ENCODE measurements at places on chromosomes 6 and 20.

GRCh38 chr20:19913927-19914614, 103.1 kb upstream of the NAA20 start:
- no peak for DNase-seq

DNA sequence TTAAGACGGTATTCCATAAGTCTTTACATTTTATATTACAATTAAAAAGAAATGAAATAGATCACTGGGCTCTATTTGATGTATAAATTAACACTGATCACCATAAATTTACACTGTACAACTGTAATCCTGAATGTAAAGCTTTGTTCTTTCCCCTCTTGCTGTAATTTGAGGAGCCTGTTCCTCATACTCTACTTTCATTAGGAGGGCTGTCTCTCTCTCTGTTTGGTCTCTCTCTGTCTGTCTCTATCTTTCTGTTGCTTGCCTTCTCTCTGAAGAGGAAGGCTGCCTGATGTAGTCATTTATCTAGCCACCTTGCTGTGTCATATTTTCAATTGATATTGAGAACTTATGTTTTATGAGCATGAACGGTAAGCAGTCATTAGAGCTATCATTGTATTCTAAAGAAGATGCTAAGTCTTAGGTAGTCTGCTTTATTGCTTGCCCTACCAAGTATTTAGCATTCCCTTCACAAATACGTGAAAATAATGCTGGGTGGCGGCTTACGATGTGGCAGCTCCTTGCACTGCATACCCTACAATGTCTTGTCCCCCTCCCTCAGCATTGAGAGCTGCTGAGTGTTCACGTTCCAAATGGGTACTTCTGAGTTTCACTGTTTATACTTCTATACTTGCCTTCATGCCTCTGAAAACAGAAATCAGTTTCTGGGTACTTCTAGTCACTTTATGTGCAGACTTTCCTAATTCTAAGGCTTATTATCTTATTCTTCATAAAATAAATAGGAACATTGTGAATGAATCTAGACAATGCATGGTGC, 205.5 kb downstream of the NKAIN2 start:
- DNase-seq, result no peak

DNA sequence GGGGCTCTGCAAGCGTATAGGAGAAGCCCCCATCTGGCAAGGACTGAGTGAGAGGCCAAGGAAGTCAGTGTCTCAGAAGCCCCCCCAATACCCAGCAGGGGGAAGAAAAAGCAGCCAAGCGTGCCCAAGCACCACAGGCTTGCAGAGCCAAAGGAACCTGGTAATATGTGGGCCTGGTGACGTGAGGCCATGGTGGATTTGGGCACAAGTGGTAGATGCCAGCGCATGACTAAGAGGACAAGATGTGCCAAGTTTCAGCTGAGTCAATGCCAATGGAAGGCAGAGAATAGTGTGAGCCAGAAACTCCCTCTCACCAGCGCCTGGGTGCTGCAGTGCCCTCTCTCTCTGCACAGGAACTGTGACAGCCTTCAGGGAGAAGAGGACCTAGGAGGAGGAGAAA, 110.0 kb downstream of the QRSL1 start:
- DNase-seq, result no peak

- no peak for DNase-seq
These were observed 39.0 kb upstream of the ASXL1 start for GRCh38 chr20:32319100-32319499.

DNA sequence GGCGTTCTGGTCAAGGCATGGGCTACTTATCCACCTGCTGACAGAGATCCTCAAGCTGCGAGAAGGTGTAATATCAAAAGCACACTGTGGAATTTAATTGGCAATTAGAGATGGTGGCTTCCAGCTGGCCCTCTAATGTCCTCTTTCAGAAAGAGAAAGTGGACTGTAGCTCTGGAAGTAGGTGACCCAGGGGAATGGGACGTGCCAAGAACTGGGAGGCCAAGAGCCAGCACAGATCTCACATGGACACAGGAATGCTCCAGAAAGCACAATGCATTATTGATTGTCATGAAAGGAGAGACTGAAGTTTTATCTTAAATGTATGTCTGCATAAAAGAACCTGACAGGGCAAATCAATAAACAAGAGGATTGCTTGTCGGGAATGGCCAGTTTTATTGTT, 198.6 kb upstream of the CDH4 start:
- no peak for DNase-seq

DNA sequence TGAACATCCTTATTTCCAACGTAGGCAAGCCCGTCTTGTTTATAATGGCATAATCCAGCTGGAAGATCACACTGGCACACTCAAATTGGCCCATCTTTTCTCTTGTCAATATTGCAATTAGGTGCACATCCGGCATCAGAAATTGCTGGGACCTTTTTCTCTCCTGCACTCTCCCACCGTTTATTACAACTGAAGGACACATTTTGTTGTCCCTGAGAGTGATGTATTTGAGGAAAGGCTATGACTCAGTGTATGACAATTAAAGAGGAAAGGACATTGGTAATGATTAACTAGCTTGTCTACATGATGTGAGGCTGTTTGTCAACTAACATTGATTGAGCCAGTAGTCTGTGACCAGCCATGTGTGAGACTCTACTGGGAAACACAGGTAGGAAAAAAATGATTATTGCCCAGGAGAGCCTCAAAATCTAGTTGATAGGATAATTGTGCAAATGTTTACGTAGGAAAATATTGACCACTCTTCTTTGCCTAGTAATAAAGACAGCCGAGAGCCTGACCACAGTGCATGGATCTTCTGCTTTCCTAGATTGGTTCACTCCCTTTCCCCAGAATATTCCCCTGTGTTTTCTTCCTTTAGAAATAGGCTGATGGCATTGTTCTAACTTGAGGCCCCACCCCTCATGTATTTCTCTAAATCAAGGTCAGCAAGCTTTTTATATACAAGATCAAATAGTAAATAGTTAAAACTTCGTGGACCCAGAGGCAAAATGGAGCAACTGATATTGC, 230.0 kb upstream of the BTBD3 start:
- no peak for DNase-seq

GRCh38 chr20:52379723-52380336, 188.3 kb upstream of the ZFP64 start:
- DNase-seq, result peak; percentile 28

DNA sequence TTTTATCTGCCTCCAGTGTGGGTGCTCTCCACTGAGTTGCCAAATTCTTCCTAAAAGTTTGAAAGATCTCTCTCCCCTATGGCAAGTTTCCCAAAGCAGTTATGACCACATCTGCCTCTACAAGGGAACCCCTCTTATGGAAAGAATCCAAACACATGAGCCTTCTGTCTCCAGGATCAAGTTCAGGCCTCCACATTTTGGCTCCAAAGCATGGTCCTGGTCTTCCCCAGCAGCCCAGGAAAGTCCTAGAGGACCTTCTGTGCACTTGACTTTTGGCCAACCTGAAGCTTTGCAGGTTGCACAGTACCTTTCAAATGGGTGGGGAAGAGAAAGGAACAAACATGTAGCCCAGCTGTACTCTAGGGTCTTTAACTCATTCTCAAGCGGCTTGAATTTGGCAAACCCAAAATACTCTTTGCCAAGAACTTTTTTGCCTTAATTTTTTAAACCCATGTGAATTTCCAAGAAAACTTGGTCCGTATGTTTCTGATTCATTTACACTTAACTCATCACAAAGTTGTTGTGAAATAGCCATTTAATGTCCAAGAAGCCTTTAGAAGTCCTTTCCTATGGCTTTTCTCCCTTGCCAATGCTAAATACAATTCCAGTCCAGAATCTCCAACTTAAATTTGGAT, 240.1 kb upstream of the TBX18 start:
- DNase-seq, result no peak

GRCh38 chr6:148770408-148771211, 23.8 kb downstream of the UST start:
- no peak for DNase-seq

DNA sequence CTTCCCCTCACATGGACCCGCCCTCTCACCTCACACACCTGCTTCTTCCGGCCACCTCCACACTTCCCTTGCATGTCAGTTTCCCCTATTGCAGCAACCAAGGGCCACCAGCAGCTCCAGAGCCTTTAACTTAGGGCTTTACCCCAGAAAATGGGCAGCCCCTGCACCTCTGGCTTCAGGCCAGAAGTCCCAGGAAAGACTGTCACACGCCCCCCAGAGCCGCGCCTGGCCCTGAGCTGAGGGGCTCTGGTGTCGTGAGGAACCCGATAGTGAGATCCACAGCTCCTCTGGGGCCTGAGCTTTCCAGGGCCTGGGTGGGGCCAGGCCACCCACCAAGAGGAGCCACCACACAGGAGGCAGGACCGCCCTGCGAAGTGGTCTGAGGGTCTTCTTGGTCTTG, 182.4 kb downstream of the DLL1 start:
- DNase-seq, result no peak

DNA sequence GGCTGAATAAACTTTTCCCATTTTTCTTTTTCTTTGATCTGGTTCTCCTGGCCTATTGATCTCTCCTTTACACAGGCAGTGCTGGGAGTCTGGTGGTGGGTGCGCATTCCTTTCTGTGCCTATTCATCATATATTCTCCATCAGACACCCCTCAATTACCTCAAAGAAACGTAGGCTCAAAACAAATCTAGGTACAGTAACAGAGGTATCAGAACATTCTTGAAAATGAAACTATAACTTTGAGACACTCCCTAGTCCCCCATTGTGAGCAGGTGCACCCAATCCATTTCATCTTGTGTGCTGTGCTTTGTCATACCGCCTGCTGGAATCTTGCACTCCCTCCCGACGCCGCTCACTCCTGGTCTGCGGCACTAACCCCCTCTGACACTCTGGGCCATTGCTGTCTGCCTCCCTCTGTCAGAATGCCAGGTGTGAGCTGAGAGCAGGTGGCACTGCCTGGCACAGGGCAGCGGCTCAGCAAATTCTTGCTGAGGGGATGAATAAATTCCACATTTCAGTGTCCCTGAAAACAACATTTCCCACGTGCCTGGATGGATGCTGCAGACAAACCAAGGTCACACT, 303.4 kb upstream of the EXOC2 start:
- DNase-seq, result no peak

DNA sequence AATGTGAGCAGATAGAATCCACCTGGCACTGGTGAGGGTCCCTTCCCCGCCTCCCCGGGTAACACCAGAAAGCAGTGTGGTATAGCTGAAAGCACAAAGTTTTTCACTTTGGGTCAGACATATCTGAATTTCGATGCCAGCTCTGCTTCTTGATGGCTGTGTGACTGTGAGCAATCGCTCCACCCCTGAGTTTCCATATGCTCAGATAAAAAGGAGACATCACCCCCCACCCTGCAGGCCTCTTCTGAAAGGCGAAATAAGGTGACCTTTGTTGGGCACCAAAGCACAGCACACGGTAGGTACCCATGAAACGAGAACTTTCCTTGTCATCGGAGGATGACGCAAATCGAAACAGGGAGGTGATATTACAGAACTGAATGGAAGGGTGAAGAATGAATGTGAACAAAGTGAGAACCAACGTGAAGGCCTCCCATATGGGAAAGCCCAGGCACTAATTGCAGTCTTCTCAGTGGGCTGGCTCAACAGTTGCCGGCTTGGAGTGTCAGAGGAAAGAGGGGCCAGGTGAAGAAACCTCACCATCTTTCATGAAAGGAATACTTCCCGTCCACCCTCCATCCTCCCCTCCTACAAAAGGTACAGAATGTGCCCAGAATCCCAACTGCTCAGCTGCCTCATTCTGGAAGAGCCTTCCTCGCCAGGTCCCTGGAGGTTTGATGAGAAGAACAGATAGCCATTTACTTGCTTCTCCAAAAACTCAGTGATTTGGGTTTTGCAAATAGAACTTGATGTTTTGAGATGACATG, 61.8 kb downstream of the NFATC2 start:
- no peak for DNase-seq

- DNase-seq, result no peak
These were observed 47.2 kb downstream of the ADTRP start for GRCh38 chr6:11731423-11731822.

GRCh38 chr20:63520934-63521601, 503 bp downstream of the PPDPF start:
- DNase-seq, result peak; percentile 44

DNA sequence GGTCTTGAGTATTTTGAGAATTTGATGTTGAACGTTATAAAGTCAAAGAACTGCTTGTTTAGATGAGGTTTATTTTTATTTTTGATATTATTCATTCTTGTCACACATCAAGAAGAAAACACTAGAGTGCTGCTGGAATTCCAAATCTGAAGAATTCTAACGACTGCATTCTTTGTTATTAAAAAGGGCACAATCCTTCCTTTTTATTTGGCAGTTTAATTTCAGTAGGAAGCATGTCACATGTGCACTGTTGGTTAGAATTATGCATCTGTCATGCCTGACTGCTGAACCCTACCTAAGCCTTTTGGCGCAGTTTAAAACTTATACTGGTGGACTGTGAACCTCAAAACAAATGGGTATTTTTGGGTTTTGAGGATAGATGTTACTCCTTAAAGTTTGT, 4.0 kb downstream of the ID4 start:
- DNase-seq, result no peak

DNA sequence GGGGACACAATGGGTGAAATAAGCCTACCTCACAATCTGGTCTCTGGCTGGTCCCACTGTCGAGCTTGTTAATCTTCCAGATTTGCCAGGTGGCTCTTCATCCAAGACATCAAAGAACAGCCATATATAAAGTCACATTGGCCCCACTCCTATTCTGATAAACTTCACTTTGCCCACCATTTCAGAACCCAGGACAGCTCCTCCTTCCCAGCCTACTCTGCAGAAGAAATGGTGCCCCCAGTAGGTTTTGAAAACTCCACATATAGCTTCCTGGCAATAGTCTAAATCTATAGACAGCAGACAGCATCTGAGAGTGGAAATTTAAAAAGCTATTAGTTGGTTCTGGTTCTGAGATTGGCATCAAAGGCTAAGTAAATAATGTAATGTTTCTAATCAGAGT, 143.1 kb upstream of the PCSK2 start:
- DNase-seq, result no peak

DNA sequence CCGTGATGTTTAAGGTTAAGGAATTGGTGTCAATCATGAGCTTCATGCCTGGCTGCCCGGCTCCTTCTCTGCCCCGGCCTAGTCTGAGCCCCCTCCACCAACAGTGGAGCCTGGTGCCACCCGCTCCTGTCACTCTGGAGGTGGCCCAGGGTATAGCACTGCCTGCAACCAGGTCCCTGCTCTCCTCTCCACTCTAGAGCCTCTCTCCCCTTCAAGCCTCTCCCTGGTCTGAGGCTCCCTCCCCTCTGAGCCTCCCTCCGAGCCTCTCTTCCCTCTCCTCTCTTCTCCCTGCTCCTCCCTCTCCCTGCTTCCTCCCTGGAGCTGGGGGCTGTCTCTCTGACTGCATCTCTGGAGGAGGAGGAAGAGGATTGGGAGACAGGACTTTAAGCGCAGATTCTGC, 31.3 kb upstream of the MRGBP start:
- DNase-seq, result no peak

DNA sequence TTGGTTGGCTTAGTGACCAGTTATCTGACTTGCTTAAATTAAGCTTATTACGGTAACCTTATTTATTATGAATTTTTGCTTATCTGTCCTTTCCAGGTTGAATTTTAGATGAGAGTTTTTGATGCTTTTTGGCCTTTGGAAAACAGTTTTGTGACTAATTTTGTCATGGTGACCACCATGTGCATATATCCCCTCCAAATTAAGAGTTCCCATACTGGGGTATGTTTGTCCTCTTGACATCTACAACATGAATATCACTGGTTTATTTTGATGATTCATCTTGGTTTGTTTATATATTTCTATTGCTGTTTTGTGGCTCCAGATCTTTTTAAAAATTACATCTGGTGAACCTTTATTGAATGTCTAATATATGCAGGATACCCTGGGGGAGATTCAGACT, 61.4 kb downstream of the PHF20 start:
- DNase-seq, result no peak
